ENCODE measurements at places on chromosomes 3 and 15. TPM values are rescaled to one million over a fixed set of nuclear protein-coding genes. Genes with fewer than 3 reads are reported as not detected.
A peak's percentile ranks its signal among the peaks of the same experiment; 100 is the strongest.

CYP1A2 gene
- not detected for total RNA-seq

DNA sequence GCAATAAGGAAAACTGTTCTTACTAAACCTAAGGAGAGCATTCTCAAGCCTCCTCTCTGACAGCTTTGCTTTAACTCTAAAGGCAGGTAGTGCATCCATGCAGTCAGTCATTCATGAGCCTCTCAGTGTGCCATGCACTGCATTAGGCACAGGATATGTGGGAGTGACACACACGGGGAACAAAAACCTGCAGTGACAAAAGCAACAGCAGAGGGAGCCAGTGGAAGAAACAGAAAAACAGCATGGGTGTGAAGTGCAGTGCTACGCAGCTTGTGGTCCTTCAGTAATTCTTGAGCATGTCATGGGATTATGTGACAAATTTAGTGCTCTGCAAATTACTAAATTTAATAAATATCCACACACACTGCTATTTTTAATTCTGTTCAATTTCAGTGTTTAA, 230.7 kb downstream of the BBX start:
- DNase-seq = peak; percentile 72

HACD2 gene
- 18.8 TPM for total RNA-seq

SEMA7A gene
- total RNA-seq = 1.3 TPM

- peak; percentile 62 for DNase-seq
These were observed 36.0 kb upstream of the SKIL start for GRCh38 chr3:170321321-170322034.

DNA sequence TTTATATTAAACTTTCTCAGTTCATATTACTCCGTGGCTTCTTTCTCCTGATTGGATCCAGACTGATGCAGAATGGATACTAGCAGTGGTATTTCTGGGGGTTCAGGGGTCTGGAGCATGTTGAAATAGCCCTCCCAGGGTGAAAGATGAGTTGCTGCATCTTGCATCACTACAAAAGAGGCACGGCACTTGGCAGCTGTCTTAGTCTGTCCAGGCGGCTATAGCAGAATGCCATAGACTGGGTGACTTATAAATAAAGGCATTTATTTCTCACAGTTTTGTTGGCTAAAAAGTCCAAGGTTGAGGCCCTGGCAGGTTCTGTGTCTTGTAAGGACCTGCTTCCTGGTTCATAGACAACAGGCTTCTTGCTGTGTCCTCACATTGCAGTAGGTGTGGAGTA, 660 bp upstream of the BCL2L10 start:
- no peak for DNase-seq

GRCh38 chr15:68206711-68207151, 1.6 kb upstream of the CALML4 start:
- no peak for DNase-seq

ISG20 gene
- 60.2 TPM for total RNA-seq

NPAP1 gene
- total RNA-seq = not detected

GRCh38 chr3:124797426-124797945, 67.2 kb downstream of the UMPS start:
- no peak for DNase-seq

DNA sequence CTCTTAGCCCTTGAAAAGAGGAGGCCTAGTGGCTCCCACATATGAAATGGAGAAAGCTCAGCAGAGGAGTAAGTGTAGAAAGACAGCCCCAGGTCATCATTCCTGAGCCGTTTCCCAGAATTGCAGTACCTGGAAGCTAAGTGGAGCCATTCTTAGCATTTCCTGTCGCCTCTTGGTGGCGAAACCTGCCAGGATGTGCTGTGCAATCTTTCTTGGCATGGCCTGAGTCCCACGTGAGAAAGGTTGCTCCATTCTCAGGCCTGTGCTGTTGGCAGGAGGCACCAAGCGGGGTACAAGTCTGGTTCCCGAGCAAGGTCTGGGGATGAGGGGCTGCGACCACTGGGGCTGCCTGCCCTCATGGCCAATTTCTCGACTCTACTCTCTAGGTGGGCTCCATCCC, 207.2 kb upstream of the TPM1 start:
- DNase-seq = no peak
